ENCODE measurements at places on chromosomes 3 and 15.

DNA sequence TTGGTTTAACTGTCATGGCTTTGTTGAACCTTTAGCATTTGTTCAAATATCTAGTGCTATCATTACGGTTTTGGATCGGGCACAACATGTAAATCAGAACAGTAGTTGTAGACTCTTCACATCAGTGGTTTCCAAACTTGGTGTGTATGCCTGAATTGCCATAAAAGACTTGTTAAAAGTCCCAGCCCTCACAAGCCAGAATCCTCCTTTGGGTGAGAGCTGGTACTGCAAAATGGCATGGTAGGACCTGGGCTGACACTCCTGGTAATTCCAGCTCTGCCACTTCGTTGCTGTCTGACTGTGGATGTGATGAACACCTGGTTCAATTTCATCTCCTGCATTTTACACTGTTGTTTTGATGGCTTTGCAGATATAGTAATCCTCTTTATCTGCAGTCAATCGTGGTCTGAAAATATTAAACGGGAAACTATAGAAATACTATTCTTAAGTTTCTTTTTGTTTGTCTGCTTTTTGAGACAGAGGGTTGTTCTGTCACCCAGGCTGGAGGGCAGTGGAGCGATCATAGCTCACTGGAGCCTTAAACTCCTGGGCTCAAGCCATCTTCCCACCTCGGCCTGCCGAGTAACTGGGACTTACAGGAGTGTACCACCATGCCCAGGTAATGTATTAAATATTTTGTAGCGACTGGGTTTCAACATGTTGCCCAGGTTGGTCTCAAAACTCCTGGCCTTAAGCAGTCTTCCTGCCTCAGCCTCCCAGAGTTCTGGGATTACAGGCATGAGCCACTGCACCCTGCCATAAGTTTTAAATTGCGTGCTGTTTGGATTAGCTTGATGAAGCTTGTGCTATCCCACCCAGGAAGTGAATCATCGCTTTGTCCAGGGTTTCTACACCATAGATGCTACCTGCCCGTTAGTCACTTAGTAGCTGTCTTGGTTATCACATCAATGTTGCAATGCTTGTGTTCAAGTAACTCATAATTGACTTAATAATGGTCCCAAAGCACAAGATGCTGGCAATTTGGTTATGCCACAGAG, 61.6 kb downstream of the RAB7A start:
- DNase-seq, result no peak

GRCh38 chr3:69772152-69772867, 33.0 kb downstream of the MITF start:
- no peak for DNase-seq

- DNase-seq, result no peak
These were observed 42.8 kb downstream of the PTPN23 start for GRCh38 chr3:47423548-47424145.

- no peak for DNase-seq
These were observed 14.6 kb upstream of the RFTN1 start for GRCh38 chr3:16528106-16528505.

DNA sequence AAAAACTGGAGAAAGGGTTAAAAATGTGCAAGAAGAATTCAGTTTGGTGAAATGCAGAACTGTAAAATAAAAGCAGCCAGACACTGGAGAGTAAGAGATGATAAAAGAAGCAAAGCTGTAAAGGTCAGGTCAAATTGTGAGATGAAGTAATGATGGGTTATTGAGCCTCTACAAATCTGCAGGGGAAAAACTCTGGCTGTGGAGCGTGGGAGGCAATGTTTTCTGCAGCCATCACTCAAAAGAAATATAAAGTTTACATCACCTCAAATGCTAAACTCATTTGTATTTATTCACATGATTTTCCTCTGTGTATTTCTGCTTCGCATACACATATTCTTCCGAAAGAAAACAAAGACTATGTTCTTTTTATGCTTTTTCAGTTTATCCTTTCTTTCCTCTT, 158.8 kb upstream of the GPR149 start:
- DNase-seq, result no peak

- DNase-seq, result no peak
These were observed 4.1 kb upstream of the CLPX start for GRCh38 chr15:65189102-65189740.

DNA sequence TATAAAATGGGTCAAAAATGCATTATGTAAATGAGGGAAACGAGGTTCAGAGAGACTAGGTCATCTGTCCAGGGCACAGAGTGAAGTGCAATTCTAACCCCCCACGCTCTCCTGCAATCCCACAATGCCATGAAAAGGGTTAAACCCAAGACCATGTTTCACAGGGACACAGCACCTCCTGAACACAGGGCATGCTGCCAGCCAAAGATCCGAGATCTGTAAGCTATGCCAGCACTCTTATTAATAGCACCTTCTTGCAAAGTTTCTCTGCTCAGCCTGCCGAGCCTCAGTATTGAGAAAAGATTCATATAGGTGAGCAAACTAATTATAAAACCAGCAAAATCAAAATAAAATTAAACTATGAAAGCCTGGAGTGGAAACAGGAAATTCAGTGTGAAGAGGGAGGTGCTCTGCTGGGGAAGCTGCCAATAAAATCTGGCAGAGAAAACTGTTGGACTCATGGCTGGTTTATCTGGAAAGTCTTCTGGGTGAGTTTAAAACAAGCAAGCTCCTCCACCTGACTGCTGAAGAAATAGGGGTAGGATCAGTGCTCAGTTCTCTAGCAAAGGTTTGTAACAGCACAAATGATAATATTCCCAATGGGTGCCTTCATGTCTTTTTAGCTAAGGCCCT, 50.3 kb downstream of the LRIG1 start:
- DNase-seq, result no peak

DNA sequence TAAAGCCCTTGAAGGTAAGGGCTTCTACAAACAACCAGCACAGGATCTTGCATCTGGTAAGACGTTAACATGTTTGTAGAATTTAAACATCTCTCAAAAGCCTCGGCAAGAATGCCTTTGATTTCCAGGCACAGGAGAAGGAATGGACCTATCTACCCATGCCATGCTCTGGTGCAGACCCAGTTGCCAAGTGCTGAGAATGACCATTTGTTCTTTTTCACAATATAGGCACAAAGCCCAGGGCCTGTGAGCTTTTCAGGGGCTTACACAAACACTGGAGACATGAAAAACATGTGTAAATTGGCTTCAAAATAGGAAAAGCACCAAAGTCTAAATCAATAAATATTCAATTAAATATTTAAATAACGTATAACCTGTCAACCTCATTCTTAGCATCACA, 266.9 kb upstream of the TTC14 start:
- DNase-seq, result no peak

DNA sequence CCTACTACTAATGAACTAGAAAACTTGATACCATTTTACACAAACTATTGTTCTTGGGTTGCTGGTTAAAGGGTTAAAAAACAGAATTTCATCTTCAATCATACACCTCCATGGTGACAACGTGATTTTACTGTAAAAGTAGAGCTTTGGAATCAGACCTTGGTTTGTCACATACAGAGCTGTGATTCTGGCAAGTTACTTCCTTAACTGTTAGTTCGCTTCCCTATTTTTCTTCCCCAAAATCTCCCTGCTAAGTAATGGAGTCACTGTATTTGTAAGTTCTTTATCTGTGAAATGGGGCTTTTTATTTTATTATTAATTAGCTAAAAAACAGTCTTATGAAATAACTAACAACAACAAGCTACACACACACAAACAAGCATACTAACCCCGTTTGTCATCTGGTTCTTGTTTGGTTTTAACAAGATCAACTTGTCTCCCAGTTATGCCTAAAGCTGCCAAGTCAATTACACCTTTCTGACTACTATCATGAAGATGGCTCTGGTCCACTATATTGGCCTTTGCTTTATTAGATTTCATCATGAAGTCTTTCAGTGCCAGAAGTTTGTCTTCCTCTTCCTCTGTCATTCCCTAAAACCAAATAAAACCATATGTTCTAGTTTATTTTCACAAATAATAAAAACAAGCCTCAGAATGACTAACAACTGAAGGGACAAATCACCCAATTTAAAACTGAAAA, 38.6 kb downstream of the PIK3R4 start:
- no peak for DNase-seq

DNA sequence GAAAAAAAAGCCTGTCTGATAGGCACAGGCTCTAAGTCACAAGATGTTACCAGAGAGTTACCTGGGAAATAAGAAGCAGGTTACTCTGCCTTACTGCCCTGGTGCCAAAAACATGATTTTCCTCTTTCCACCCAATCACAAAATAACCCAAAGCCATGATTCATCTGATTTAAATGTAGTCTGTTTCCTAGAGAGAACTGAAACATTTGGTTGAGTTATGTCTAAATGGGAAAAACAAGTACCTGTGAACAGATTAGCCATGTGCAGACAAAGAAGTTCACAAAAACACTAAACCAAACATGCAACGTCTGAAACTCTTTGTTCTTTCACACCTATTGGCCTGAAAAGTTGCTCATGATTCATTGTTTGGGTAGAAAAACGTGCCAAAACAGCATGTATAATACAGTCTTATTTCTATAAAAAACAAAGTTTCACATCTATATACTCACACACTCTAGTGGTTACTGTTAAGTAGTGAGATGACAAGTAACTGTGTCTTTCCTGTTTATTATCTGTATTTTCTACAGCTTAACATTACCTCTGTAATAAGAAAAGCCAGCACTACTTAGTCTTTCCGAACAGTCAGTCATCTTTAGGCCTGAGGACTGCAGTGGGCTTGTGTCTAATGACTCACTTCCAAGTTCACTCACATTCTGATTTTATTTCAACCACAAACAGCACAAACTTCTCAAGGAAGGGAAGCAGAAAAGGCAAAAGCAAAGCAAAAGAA, 30.2 kb downstream of the FAM174B start:
- DNase-seq, result no peak

DNA sequence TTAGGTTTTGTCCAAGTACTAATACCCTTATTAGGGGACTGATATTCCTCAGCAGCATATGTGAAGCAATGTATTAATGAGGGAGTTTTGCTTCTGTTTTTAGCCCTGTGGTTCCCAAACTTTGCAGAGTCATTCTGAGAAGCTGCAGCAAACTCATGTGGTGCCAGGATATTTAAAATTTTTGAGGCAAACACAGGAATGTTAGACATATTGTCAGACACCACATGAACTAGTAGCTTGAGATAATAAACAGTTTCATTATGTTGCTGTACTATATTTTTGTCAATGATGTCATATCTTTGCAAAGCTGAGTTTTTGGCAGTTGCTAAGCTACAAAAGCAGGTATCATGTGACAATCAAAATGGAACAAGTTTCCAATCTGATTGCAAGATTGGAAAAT, 36.6 kb downstream of the ATP6V1A start:
- no peak for DNase-seq

GRCh38 chr15:70375586-70375985, 277.9 kb upstream of the TLE3 start:
- no peak for DNase-seq

DNA sequence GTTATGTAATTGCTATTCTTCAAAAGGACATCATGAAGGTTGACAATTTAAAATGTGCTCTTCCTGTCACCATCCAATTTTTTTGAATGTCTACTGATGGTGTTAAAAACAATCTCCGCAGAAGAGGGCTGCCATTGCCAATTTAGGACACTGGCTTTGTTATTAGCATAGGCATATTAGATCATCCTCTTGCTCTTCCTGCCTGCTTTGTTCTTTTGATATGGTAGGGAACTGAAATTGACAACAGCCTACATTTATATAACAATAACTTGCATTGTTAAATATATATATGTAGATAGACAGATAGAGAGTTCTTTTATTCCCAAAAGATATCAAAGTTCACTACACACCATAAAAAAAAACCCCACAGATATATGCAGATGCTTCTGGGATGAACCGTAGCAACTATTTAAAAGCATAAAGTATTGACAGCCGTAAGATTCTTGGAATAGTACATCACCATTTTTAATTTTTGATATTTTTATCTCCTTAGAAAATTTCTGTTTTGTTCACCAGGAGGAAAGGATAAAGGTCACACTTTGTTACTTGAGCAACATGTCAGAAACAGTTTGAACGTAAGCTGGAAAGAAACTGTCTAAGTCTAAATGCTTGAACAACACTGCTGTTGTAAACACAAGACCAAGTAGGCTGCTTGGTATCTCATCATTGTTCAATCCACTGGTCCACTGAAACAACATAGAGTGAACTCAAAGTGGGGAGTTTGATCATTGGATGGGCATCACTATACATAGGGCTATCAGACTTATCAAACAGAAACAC, 66.5 kb downstream of the MDFIC2 start:
- no peak for DNase-seq

DNA sequence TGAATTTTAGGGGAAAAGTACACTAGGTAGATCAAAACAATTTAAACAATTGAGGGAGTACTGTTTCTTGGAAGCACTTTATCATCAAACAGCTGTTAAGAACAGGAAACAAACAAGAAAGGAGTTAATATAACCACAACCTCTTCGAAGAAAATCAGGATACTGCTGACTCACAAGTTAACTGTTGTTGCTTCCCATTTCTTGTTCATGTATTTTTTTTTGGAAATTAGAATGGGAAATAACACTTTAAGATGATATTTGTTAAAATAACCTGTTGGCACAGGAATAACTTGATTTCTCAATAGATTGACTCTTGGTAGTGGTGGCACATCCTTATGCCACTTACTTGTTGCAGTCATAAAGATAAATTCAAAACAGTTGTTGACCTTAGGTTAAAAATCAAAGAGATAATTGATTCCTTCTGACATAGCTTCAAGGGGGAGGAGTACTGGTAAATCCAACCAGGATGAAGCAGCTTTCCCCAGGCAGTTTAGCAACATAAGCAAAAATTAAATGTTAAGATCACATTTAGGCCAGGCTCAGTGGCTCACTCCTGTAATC, 3.3 kb downstream of the BNIP2 start:
- DNase-seq, result no peak

DNA sequence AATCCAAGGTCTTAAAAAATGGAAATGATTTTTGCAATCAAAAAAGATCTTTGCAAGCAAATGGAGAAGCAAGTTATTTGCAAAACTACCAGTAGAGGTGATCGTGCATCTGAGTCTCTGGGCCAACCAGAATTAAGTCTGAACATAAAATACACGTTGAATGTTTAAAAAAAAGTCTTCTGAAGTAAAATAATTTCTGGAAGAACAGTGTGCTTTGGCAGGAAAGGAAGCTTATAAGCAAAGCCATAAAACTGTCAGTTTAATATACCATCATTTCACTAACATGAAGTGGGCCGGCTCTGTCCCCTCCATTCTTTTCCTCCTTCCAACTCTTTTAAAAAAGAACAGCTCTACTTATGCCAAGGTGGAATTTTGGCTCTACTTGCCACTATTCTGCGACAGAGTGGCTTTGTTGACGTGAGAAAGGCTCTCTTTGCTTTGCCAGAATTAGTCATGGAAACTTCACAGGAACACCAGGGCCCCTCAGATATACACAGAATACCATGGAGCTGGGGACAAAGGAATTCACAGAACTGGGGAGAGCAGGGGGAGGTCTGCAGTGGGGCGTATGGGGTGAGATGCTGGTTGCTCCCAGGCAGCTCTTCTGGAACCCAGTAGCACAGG, 29.8 kb downstream of the FSTL1 start:
- DNase-seq, result no peak

DNA sequence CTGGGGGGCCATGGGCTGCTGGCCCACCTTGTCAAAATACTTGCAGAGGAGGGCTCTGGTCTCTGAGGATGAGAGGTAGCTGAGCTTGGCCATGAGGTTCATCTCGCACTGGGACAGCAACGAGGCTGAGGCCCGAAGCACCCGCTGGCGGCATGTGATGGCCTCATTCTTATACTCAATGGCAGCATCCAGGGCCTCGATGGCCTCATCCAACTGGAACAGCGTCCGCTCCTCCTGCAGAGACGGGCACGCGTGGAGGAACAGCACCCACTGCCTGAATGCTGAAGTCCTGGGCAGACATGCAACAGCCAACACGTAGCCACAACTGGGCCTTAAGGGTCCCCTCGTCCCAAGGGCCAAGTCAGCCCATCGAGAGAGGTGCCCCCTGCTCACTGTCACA, 25.0 kb downstream of the KIF7 start:
- DNase-seq, result no peak

GRCh38 chr3:33401781-33402180, 38.4 kb downstream of the UBP1 start:
- no peak for DNase-seq
